ENCODE measurements at places on chromosomes 16 and 17. TPM values are rescaled to one million over a fixed set of nuclear protein-coding genes. Genes with fewer than 3 reads are reported as not detected.

Gene CNTNAP4
- 32.6 TPM for total RNA-seq

DNA sequence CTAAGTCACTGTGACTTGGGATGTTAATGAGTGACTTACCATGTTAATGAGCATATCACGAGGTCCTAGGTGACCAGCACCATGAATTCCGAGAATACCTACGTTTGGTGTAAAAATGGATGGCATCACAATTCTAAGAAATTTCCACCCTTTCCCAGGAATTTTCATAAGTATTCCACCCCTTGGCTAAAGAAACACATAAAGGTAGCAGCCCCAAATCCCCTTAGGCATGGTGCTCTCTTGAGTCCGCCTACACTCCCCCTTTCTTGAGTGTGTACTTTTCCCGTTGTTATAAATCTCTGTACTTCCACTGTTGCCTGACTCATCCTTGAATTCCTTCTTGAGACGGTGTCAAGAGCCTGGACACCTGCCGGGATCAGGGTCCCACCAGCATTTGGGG lies 504.0 kb upstream of the RBFOX1 start:
- no peak for DNase-seq

- DNase-seq = no peak
Observed at GRCh38 chr17:34006126-34006525, 249.0 kb upstream of the CCL2 start.

GRCh38 chr17:3972931-3973330 lies 8.7 kb upstream of the ATP2A3 start:
- no peak for DNase-seq

DNA sequence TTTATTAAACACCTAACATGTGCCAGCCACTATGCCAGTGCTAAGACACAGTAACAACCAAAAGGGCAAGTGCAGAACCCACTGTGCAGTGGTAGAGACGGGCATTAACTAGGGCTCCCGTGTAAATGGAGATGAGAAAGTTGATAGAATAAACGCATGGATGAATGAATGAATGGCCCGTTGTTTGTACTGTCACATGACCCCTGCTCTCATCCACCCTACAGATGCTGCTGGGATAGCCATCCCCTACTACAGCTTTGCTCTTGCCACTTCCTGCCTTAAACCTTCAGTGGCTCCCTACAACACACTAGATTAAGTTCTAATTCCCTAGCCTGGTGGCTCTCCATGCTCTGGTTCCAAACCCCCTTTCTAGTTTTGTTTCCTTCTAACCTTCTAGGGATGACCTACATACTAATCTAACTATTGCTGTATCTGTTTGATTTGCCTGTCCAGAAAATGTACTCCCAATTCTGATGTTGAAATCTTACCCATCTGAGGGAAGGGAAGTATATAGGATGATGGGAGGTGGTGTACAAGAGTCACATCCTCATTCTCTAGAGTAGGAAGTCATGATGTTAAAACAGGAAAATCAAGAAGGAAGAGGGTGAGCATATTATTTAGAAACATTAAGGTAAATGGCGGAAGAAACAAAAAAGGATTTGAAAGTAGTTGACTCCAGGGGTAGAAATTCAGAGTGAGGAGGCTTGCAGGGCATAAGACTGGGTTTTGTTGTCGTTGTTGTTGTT lies 11.4 kb upstream of the TNRC6C start:
- DNase-seq = no peak

DNA sequence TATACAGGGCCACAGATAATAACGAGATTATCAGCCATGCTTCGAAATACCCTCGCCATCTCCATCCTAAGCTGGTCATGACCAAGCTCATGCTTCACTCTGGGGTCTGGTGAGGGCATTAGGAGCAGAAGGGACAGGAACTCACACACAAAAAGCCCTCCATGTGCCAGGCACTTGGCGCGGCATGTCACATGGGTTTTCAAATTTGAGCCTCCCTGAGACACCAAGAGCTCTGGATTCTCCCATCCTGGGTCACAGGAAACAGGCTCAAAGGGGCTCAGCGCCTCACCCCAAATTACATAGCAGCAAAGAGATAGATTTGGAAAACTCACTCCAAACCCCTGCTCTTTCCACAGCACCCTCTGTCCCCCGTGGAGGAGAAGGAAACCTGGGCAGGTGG lies 239.5 kb downstream of the GSG1L start:
- DNase-seq = no peak

DNA sequence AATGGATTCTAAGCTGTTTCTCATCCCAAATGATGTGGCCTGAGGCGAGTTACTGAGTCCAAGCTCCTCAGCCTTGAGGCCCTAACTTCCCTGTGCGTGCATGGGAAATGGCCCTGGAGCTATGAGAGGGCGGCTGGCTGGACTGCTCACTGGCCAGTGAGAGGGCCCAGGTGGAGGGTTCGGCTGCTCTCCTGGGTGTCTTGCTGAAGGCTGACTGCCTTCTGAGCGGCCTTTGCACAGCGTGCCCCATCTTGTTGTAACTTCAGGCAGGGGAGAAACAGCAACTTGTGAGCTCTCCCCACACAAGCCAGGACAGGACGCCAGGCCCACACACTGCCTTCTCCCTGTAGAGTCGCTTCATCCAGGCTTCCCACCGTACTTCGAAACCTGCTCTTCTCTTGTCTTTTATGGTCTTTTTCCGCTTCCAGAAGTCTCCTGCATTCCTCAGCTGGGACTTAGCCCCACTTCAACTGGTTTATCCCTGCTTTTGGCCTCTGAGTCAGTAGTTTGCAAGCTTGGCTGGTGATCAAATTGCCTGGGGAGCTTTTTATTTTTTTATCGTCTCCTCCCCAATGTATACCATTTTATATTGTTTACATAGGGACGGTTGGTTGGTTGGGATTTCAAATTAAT lies 13.3 kb downstream of the CDH3 start:
- DNase-seq = no peak

GRCh38 chr16:70402916-70403659 lies 35.8 kb downstream of the ST3GAL2 start:
- no peak for DNase-seq

GRCh38 chr17:67999291-67999911 lies 3.1 kb upstream of the C17orf58 start:
- no peak for DNase-seq

Gene CAMKK1
- total RNA-seq = 9.0 TPM

GRCh38 chr17:14305785-14306496 lies 5.1 kb downstream of the HS3ST3B1 start:
- no peak for DNase-seq

Gene CD19
- under 0.01 TPM for total RNA-seq

Gene MARF1
- 20.4 TPM for total RNA-seq

GRCh38 chr17:68710035-68710780 lies 109.0 kb upstream of the FAM20A start:
- DNase-seq = no peak

GRCh38 chr16:52035436-52035835 lies 511.5 kb downstream of the TOX3 start:
- no peak for DNase-seq

Gene SKAP1
- total RNA-seq = 0.41 TPM

Gene KRTAP3-2
- not detected for total RNA-seq

- peak; percentile 81 for DNase-seq
Observed at GRCh38 chr16:67672739-67673662, 6.4 kb downstream of the C16orf86 start.

DNA sequence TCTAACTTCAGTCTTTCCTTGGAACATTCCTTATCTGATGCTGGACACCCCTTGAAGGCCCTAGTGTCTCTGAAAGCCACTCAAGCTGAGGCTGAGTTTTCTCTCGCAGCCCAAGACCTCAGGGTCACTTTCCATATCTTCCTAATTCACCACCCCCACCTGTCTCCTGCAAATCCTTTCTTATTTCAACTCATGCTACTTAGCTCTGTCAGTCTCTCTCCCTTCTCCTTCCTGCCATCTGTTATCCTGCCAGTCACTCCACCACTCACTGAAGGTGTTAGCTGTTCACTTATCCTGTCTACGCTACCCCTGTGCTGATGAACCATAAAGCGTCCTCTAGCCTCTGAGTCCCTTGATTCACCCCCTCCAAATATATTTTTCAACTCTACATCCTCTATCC lies 143.9 kb upstream of the SHISA6 start:
- no peak for DNase-seq

Gene C16orf89
- 3.3 TPM for total RNA-seq

Gene NSRP1
- total RNA-seq = 5.7 TPM

- DNase-seq = no peak
Observed at GRCh38 chr16:81654346-81654745, 124.7 kb upstream of the PLCG2 start.

All from frontal cortex (tissue), 4 donors.